CD4-positive, CD25-positive, alpha-beta regulatory T cell (primary cell): ENCODE measurements at places on chromosomes 11 and 22. TPM values are rescaled to one million over a fixed set of nuclear protein-coding genes. Genes with fewer than 3 reads are reported as not detected.

Gene PACSIN3
- not detected for total RNA-seq

Gene MPEG1
- 0.07 TPM for total RNA-seq

Gene NCAM1
- total RNA-seq = 0.79 TPM

Gene ZDHHC5
- total RNA-seq = 49.8 TPM

Gene CNTF
- 4.9 TPM for total RNA-seq

Gene MS4A6A
- 1.3 TPM for total RNA-seq

Gene NLRP14
- total RNA-seq = not detected

Gene ANKK1
- total RNA-seq = 0.89 TPM

Gene AQP11
- total RNA-seq = not detected

Gene CCDC73
- not detected for total RNA-seq

Gene OR52N1
- total RNA-seq = not detected

DNA sequence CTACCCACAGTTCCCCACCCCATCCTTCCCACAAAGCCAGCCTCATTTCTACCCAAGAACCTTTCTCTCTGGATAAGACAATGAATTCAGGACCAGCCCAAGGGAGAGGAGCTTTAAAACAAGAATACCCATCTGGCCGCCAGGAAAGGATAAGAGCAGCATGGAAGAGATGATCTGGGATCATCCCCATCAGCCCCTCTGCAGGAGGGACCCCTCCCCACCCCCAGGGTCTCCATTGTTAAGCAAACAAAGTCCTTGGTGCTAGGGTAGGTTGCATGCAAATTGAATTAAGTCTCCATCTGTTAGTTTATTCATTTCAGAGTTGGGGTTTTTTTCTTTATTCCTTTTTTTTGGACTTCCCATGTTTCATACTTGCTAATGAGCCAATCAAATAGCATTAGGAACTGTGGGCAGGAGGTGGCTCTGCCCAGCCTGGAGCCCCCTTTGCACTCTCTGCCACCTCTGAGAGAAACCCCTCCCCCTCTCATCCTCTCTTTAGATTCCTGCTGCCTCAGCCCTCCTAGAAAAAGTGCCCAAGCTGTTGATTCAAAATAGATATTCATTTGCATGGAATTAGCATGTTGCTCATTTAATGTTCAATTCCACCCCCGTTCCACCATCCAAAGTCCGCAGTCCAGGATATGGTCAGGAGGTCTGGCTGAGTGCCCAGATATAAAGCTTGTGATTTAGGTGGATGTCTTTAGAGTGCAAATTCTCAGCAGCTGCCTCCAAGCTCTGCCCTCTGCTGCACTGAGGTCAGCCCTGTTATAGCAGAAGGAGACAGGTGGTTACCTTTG lies 138.5 kb upstream of the NCAM1 start:
- H3K27ac ChIP-seq = no peak overlapping the region
- H3K4me1 ChIP-seq = no peaks in the 10 kb centered on the region
- no peaks in the 10 kb centered on the region for H3K27me3 ChIP-seq
- H3K4me3 ChIP-seq = no peak overlapping the region

- H3K4me1 ChIP-seq = peaks cover 33% of the 10 kb centered on the region
- DNase-seq = peak; percentile 17
- no peaks in the 10 kb centered on the region for H3K36me3 ChIP-seq
- no peaks in the 10 kb centered on the region for H3K27me3 ChIP-seq
- peak overlapping the region; percentile 89 for H3K27ac ChIP-seq
Observed at GRCh38 chr22:40635940-40636379, 559 bp downstream of the MRTFA start.

DNA sequence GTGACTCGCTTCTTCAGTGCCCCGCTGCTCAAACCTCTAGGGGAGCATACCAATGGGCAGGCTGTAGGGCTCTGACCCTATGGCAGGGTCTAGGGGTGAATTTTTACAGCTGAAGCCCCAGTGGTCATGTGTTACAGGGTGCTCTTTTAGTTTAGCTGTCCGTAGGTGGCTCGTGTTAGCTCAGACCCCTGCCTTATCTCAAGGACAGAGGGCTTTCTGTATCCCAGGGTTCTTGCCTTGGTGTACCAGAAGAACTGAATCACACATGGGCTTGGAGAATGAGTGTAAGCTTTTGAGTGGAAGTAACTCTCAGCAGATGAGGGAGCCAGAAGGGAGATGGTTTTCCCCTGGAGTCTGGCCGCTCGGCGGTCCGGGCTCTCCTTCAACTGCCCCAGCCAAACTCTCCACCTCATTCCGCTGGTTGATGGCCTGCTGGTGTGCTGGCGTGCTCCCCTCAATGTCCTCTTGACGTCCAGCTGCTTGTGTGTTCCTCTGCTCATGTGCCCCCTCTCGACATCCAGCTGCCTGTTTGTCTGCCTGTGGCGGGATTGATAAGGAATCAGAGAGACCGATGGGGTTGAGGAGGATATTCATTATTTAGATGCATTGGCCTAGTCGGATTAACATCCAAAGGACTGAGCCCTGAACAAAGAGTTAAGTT lies 37.5 kb downstream of the BIRC2 start:
- no peaks in the 10 kb centered on the region for H3K4me1 ChIP-seq
- peaks cover 46% of the 10 kb centered on the region for H3K36me3 ChIP-seq
- H3K27ac ChIP-seq = no peak overlapping the region
- no peaks in the 10 kb centered on the region for H3K27me3 ChIP-seq
- DNase-seq = no peak

DNA sequence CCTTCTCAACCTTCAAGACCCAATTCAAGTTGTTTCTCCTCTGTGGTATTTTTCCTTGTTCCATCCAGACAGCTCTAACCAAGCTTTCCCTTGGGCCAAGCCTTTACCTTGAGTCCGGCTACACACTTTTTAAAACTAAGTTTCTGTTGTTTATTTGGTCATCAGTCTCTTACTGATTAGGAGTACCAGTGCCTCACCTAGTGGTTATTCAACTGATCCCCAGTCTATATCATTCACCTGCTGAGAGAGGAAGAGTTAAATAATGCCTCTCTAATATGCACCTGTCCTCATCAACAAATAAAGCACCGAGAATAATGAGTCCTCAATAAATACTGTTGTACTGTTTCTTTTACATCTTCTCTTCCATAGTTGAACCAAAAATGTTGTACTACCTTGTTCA lies 160.8 kb downstream of the MSANTD4 start:
- H3K36me3 ChIP-seq = no peaks in the 10 kb centered on the region
- no peaks in the 10 kb centered on the region for H3K27me3 ChIP-seq
- H3K4me3 ChIP-seq = no peak overlapping the region
- no peaks in the 10 kb centered on the region for H3K4me1 ChIP-seq
- H3K27ac ChIP-seq = no peak overlapping the region

- no peaks in the 10 kb centered on the region for H3K27me3 ChIP-seq
- H3K36me3 ChIP-seq = no peaks in the 10 kb centered on the region
- no peak overlapping the region for H3K4me3 ChIP-seq
- H3K4me1 ChIP-seq = no peaks in the 10 kb centered on the region
- DNase-seq = no peak
Observed at GRCh38 chr11:26767060-26767459, 45.2 kb upstream of the SLC5A12 start.

DNA sequence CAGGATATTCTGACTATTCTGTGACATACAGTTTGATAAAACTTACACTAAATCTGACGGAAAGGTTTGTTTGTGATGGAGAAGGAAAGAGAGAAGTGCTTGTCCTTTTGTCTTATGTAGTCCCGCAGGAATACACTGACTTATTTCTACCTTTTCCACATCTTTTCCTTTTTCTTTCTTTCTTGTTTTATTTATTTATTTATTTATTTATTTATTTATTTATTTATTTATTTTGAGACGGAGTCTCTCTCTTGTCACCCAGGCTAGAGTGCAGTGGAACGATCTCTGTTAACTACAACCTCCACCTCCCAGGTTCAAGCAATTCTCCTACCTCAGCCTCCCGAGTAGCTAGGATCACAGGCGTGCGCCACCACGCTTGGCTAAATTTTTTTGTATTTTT lies 31.0 kb upstream of the OR10G7 start:
- no peak for DNase-seq
- H3K4me3 ChIP-seq = no peak overlapping the region
- H3K27ac ChIP-seq = no peak overlapping the region

DNA sequence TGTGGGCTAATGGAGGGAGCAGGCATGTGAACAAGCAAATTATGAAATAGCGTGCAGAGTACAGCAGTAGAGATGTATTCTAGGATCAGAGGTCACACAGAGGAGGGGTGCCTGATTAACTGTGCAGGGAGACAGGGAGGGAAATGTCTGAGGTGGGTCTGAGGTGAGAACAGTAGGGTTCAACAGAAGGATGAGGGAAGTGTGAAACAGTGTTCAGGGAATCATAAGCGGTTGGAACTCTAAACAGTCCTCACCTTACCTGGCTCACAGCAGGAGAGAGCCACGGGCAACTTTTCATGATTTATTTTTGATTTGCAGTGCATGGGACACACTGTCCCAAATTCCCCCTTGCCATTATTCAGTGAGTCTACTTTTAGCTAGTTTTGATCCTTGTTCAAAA lies 90.5 kb downstream of the PIWIL4 start:
- no peaks in the 10 kb centered on the region for H3K36me3 ChIP-seq
- DNase-seq = no peak
- peaks cover 5% of the 10 kb centered on the region for H3K27me3 ChIP-seq
- H3K27ac ChIP-seq = no peak overlapping the region
- H3K4me1 ChIP-seq = no peaks in the 10 kb centered on the region

- no peaks in the 10 kb centered on the region for H3K36me3 ChIP-seq
- H3K4me1 ChIP-seq = peaks cover 10% of the 10 kb centered on the region
- no peak overlapping the region for H3K27ac ChIP-seq
- no peak overlapping the region for H3K4me3 ChIP-seq
- H3K27me3 ChIP-seq = peaks cover 3% of the 10 kb centered on the region
Observed at GRCh38 chr22:22849640-22850610, 37.7 kb upstream of the IGLL5 start.

DNA sequence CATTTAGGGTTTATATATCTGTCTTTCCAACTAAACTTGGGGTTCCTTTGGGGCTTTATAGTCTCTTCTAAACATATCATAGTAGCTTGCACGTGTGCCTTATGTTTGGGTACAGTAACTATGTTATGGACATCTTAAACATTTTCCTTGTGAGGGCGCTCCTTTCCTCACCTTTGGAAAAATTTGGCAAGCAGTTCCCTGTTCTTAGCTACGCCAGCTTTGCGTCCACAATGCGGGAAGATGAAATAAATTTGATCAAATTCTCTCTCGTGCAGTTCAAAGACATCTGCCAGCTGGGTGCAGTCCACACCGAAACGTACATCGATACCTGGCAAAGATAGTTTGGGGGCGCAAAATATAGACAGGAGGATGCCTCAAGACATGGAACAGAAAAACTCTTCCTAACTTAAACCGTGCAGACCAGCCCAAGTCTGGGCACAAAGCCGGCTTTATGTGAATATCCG lies 548 bp downstream of the FDXACB1 start:
- no peak for DNase-seq
- H3K27ac ChIP-seq = peak overlapping the region; percentile 99
- H3K4me3 ChIP-seq = peak overlapping the region; percentile 93
- H3K36me3 ChIP-seq = peaks cover 7% of the 10 kb centered on the region

DNA sequence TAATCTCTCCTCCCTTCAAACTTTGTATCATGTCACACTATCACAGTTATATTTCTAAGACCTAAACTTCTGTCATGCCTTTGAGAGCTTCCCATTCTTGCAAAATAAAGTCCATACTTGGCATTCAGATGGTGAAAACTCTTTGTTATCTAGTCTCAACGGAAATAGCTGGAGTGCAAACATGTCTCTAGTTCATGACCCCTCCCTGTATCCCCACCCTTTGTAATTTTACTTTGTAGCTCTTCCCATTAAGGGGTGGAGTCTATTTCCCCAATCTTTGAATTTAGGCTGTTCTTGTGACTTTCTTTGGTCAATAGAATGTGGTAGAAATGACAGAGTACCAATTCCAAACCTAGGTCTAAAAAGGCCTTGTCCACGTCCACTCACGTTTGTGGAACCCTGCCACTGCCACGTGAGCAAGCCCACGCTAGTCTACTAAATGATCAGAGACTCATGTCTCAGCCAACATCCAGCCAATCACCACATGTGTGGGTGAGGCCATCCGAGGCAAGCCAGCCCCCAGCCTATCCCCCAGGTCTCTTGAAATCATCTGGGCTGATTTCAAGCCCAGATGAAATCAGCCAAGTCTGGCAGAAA lies 23.4 kb downstream of the SLN start:
- H3K36me3 ChIP-seq = no peaks in the 10 kb centered on the region
- H3K4me1 ChIP-seq = no peaks in the 10 kb centered on the region
- H3K27me3 ChIP-seq = peaks cover 4% of the 10 kb centered on the region
- H3K27ac ChIP-seq = no peak overlapping the region
- DNase-seq = no peak

DNA sequence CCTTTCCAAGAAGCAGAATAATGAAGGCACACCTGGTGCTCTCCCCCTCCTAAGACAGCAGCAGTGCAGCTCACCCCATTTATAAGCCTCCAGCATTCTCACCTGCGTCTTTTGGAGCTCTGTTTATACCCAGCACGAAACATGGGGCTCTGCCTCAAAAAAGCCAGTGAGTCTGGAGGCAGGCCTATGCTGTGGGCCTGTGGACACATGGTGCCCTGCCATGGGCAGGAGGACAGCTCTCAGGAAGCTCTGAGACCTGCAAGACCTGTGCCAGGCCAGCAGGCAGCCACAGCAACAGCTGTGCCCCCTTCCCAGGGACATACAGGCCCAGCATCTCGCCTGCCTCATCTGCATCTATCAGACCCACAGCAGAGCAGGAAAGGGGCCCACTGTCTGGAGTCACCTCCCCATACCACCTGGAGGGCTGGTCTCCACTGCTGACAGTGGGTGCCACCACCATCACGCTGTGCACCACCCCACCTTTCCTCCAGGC lies 64.2 kb downstream of the DGCR2 start:
- no peaks in the 10 kb centered on the region for H3K4me1 ChIP-seq
- no peak overlapping the region for H3K27ac ChIP-seq
- no peak overlapping the region for H3K4me3 ChIP-seq

DNA sequence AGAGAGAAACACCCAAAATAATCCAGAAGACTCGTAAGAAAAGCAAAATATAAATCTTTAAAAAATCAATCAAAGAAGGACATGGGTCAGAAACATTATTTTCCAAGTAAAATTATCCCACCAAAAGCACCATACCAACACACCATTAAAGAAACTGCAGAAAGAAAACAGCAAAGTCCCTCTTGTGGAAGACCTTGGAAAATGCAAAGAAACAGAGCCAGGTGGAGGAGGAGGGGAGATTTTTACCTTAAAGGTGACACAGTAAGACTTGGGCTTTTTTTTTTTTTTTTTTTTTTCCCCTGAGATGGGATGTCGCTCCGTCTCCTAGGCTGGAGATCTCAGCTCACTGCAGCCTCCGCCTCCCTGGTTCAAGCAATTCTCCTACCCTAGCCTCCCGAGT lies 123.8 kb downstream of the LARGE1 start:
- DNase-seq = no peak
- no peak overlapping the region for H3K27ac ChIP-seq
- no peaks in the 10 kb centered on the region for H3K4me1 ChIP-seq
- H3K27me3 ChIP-seq = no peaks in the 10 kb centered on the region
- H3K4me3 ChIP-seq = no peak overlapping the region

DNA sequence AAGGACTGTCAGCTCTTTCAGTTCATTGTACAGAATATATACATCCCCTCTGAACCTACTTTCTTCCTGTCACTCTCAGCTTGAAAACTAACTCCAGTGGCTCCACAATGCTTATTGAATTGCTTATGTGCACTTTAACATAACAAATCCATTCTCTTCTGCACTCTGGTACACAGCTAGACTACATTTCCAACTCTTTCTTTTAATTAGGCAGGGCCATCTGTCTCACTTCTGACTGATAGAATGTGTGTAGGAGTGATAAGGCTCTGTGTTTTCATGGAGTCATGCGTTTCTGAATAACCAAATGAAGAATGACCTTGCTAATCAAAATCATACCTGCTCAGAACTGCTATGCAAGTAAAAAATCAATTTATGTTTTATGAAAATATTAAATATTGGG lies 278.5 kb upstream of the CCDC179 start:
- H3K27me3 ChIP-seq = no peaks in the 10 kb centered on the region
- no peak overlapping the region for H3K4me3 ChIP-seq
- H3K27ac ChIP-seq = no peak overlapping the region
- H3K4me1 ChIP-seq = no peaks in the 10 kb centered on the region
- H3K36me3 ChIP-seq = no peaks in the 10 kb centered on the region
